ENCODE measurements at places on chromosomes 1 and 21.
A peak's percentile ranks its signal among the peaks of the same experiment; 100 is the strongest.

- peak; percentile 51 for DNase-seq
Observed at GRCh38 chr1:2526824-2527555, 594 bp upstream of the PANK4 start.

DNA sequence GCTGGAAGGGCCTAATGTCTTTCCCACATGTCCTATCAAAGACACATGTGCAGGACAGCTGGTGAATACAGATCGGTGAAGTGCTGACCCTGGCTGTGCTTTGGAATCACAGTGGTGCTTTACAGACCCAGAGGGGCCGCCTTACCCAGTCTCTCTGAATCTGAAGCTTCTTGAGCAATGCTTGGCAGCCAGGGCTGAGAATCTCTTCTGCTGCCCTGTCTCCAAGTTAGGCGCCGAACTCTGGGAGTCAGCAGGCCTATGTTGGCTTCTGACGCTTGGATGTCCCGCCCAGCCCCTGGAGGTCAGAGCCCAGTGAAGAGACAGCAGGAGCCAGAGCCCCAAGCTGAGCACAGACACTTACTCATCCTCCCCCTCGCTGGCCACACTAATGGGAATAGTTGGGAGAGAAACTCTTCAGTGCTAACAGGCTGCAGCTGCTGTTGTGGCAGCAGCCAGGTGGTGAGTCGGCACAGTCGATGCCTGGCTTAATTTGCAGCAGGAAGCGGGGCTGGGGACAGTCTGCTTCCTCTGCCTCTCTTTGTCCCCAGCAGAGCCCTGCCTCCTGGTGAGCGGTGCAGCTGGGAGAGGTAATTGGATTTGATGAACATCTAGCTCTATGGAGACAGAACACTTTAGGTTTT, 68.1 kb downstream of the URB2 start:
- peak; percentile 65 for DNase-seq

- no peak for DNase-seq
Observed at GRCh38 chr1:233366575-233366974, 39.1 kb downstream of the MAP3K21 start.

GRCh38 chr21:45003331-45004058, 63.7 kb downstream of the SLX9 start:
- no peak for DNase-seq

DNA sequence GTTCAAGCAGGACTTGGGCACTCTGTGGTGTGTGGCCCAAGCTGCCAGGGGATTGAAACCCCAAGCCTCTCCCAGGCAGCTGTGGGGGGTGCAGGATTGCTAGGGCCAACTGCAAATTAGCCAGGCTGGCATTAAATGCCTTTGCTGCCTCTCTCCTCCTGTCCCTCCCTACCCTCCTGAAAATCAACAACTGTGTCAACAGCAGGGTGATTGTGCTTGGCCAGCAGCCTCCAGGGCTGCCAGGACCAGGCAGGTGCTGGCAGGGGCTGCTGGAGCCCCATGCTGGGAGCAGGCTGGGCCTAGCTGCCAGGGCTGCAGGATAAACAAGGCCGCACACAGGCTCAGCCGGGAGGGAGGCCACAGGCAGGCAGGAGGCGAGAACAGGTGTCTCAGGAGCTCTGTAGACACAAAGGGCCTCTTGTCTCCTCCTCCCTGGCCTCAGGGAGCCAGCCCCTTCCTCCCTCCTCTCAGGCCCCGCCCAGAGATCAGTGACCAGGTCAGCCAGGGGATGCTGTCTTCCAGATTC, 11.4 kb downstream of the SOX13 start:
- DNase-seq, result peak; percentile 95

DNA sequence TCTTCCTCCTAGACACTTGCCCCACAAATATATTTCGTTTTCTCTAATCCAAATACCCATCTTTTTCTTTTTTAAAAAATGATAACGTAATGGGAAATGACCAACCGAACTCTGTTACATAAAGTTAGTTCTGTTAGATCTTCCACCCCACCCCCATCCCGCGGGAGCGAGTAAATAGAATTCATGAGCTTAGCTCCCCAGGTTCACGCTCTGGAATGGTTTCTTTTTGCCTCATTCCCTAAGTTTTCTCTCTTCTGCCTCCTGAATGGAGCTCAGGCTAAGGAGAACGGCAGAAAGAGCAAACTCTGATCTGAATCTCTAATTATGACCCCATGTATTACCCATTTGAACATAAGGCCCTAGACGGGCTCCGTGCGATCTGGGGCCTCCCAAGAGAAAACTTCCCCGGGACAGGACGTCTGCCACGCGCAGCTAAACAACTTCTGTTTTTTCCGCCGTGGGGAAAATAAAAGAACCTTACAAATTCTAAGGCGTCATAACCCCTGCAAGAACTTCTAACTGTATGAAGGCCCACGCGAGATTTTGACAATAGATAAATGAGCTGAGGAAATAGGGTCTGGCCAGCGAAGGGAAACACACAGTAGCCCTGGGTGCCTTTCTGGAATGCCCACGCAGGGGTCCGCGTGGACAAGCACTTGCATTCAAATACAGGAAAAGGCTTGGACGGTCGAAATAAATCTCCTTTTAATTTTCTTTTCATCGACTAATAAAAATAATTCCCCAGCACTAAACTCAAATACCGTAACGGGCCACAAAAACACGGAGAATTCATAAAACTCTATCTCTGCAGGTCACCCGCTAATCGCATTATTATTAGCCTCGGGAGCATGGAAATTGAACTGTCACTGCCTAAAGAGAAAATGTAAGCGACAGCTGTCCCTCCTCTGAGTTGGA, 2.2 kb downstream of the TBX15 start:
- no peak for DNase-seq

GRCh38 chr1:244952940-244953339, 88.6 kb upstream of the HNRNPU start:
- DNase-seq, result no peak

GRCh38 chr1:230099465-230099864, 32.4 kb downstream of the GALNT2 start:
- no peak for DNase-seq

DNA sequence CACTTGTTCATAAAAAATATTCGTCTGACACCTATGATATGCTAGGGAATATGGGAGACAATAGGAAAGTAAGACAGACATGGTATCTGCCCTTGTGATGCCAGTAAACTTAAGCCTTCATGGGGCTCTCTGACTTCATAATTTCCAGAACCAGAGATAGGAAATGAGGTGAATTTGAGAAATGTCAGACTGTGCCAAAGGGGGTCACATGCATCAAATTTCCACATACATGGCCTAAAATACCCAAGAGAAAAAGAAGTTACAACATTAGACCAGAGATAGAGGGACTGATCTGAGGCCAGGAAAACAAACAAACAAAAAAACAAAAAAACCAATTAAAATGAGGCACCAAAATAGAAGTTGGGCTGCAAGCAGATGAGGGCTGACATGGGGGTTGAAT, 75.7 kb downstream of the DISC1 start:
- no peak for DNase-seq

GRCh38 chr1:46717654-46718053, 1.3 kb downstream of the EFCAB14 start:
- DNase-seq, result no peak

DNA sequence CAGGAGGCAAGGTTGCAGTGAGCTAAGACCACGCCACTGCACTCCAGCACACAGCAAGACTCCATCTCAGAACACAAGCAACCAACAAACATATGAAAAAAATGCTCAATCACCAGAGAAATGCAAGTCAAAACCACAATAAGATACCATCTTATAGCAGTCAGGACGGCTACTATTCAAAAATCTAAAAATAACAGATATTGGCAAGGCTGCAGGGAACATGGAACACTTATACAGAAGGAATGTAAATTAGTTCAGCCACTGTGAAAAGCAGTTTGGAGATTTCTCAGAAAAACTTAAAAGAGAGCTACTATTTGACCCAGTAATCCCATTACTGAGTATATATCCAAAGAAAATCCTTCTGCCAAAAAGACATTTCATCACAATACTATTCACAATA, 27.6 kb upstream of the POGK start:
- no peak for DNase-seq

- peak; percentile 52 for DNase-seq
Observed at GRCh38 chr1:76330991-76331603, 256.6 kb downstream of the ST6GALNAC3 start.

- DNase-seq, result no peak
Observed at GRCh38 chr1:112956544-112957132, 642 bp upstream of the SLC16A1 start.

DNA sequence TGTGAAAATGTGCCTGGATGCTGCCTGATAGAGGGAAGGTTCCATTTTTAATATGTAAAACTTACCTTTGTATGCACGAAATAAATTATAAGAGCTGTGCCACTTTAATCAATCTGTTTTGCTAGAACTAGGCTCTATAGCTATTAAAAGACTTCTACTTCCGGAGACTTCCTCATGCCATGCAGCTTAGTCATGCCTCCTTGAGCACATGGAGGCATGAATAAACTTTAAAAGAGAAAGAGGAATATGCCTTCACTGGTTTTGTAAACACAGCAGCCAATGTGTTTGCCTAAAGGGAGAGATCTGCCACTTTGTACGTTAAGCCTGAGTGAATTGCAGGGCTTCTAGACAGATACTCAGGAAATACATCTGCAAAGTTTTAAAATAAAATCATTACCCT, 604.6 kb downstream of the LRRIQ3 start:
- DNase-seq, result no peak

- peak; percentile 79 for DNase-seq
Observed at GRCh38 chr1:109113590-109114341, at the start of gene ELAPOR1. Gene ELAPOR1, plus strand, starts transcription at chr1:109114115. Its CDS starts 69 bp downstream, at chr1:109114184.

GRCh38 chr1:116489231-116489697, 81.6 kb downstream of the CD58 start:
- DNase-seq, result no peak

- no peak for DNase-seq
Observed at GRCh38 chr21:17708522-17709265, 96.0 kb upstream of the BTG3 start.

- no peak for DNase-seq
Observed at GRCh38 chr1:85494904-85495266, 29.9 kb upstream of the DDAH1 start.

- no peak for DNase-seq
Observed at GRCh38 chr1:116002781-116003420, 26.6 kb downstream of the SLC22A15 start.

- DNase-seq, result no peak
Observed at GRCh38 chr1:186845576-186846210, 16.9 kb downstream of the PLA2G4A start.

GRCh38 chr1:78003882-78004718, 639 bp upstream of the DNAJB4 start:
- no peak for DNase-seq

GRCh38 chr1:3740042-3740441, 12.2 kb upstream of the CCDC27 start:
- no peak for DNase-seq

DNA sequence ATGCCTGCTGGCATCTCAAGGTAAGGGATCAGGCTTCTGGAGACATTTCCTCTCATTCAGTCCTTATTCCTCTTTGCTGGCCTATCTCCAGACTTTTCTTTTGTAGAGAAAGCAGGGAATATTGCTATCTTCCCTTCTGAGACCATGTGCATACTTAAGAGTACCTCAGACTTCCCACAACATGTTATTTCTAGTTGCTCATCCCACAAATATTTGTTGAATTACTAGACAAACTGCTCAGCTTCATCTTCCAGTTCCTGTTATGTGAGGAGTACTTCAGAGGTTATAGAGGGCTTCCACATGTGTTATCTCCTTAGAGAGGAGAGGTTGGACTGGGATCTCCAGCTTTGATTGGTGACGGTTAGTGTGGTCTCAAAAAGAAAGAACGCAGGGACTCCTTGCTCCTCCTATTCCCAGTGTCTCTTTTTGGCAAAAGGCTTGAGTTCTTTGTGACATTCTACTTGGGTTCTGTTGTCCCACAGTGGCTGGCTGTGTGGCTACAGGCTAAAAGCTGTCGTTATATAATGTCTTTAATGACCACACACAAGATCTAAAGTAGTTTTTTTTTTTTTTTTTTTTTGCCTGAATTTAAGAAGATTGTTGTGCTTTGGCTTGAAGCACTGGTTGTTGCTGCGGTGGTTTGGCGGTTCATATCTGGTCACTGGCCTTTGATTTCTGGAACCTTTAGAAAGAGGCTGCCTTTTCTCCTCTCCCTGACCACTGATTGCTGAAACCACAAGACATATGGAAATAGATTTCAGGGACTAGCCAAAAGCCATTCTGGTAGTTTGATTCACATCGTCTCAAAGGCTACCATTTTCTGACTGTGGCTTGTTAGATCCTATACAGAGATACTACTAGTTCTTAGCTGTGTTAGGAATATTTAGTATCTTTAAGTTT, 78.7 kb downstream of the FGGY start:
- DNase-seq, result no peak

- no peak for DNase-seq
Observed at GRCh38 chr1:167943541-167943940, 6.7 kb upstream of the MPC2 start.

DNA sequence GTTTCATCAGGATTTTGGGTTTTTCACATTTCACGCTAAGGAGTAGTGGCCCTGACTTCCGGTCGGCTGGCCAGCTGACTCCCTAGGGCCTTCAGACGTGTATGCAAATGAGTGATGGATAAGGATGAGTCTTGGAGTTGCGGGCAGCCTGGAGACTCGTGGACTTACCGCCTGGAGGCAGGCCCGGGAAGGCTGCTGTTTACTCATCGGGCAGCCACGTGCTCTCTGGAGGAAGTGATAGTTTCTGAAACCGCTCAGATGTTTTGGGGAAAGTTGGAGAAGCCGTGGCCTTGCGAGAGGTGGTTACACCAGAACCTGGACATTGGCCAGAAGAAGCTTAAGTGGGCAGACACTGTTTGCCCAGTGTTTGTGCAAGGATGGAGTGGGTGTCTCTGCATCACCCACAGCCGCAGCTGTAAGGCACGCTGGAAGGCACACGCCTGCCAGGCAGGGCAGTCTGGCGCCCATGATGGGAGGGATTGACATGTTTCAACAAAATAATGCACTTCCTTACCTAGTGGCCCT, 23.1 kb upstream of the TNFRSF1B start:
- no peak for DNase-seq

DNA sequence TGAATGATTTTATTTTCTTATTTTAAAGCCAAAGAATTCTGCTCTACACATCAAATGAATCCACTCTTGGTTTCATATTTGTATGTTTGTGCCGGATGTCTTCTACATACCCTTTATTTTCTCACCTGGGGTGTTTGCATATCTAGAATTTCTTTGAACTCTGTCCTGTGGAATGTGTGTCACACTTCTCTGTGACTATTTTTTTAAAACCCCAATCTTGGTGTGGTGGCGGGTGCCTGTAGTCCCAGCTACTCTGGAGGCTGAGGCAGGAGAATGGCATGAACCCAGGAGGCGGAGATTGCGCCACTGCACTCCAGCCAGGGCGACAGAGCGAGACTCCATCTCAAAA, 35.4 kb downstream of the CENPF start:
- DNase-seq, result no peak

DNA sequence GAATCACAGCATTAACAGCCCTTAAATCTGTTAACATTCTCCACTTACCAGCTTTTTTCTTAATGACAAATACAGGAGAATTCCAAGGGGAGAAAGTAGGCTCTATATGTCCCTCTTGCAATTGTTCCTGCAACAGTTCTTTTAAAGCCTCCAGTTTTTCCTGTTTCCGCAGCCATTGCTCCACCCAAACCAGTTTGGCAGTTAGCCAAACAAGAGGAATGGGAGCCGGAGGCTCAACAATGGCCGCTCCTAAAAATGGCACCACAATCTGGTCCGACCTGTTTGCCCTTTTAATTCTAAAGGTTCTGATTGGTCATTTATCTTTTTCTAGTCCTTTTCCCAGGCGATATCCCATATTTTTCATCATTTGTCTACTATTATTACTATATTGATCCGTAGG, 14.0 kb upstream of the L1TD1 start:
- peak; percentile 47 for DNase-seq

- DNase-seq, result no peak
Observed at GRCh38 chr1:67882196-67882958, 49.1 kb upstream of the GNG12 start.

- no peak for DNase-seq
Observed at GRCh38 chr1:67544921-67545320, 114.7 kb upstream of the SERBP1 start.

All from NCI-H1105 (cell line).